ENCODE measurements at places on chromosomes 2 and 18.

DNA sequence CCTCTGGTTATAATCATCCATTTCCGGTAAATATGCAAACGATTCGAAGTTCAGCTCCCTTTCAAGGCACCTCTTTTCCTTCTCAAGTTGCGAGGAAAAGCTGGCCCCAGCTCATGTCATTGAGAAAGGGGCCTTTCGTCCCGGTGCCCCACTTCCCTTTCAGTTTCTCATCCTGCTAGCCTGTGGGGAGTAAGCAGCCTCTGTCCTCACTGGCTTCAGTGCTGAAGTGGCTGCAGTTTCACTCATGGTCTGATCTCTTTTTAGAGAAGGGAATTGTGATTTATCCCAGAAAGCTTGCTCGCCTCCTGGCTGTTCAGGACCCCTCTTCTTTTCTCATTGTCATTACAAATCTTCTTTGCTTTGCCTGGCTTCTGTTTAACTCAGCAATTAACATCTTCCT, 207.5 kb downstream of the NR4A2 start:
- no peak for DNase-seq

- DNase-seq: no peak
These were observed 5.2 kb upstream of the KCNK3 start for GRCh38 chr2:26687328-26687727.

GRCh38 chr2:51781691-51782090, 749.8 kb upstream of the NRXN1 start:
- DNase-seq: no peak

DNA sequence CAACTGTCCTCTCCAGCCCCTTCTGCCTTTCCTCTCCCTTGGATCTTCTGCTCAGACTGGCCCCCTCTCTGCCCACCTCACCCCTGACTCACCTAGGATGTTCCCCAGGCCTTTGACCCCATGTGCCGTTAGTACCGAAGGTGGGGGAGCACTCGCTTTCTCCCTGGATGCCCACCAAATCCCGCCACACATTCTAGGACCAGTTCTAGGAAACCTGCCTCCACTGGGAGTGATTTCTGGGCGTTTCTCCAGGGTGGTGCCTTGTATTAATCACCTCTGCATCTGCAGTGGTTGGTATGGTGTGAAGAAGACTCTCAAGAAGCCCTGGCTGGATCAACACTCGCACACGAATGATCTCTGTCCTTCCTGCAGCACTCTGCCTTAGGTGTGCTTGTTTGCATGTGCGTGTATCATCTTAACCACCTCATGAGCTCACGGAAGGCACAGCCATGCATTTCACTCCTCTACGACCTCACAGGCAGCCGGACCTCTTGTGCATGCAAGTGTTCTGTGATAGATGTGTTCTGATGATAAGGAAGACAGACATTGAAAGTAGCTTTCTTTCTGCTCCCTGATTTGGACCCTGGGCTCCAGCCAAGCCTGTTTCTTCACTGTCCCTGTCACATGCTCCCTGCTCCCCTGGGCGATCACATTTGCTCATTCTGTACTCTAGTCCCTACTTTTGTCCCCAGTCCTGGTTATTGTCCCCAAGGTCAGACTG, 69.4 kb downstream of the LIPG start:
- DNase-seq: no peak

GRCh38 chr18:62091487-62092120, 95.3 kb downstream of the PIGN start:
- no peak for DNase-seq

Data from DMS 273 treated with DMSO at 0.1 percent for 48 hours (cell line).